Stimulated activated CD4-positive, alpha-beta T cell treated with anti-CD3 and anti-CD28 coated beads, Interleukin-12 subunit alpha, Interleukin-12 subunit beta, amount 100 ng/mL, for 48 hours (primary cell): ENCODE measurements at places on chromosomes 5 and 9.

DNA sequence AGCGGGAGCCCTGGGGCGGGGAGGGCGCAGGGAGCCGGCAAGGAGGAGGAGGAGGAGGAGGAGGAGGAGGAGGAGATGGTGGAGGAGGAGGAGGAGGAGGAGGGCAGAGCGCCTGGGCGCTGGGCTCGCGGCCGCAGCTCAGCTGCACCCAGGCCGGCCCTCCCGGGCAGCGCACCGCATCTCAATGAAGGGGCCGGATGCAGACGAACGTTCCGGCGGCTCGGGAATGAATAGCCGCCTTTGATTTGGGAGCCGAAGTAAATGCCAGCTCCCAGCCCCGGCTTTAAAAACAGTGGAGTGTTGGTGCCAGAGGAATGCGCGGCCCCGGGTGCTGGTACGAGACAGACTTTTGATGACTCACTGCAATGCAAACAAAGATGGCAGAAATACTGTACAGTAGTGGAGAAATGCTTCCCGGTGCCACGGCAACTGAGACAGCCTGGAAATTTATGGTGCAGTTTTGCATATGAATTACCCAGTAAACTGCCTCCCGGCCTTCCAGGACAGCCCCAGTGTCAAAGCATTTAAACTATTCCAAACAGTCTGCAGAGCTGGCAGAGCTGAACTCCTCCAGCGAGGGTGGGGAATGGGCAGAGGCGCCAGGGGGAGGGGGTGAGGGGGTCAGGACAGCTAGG lies 43.1 kb downstream of the NACC2 start:
- no peak for DNase-seq

DNA sequence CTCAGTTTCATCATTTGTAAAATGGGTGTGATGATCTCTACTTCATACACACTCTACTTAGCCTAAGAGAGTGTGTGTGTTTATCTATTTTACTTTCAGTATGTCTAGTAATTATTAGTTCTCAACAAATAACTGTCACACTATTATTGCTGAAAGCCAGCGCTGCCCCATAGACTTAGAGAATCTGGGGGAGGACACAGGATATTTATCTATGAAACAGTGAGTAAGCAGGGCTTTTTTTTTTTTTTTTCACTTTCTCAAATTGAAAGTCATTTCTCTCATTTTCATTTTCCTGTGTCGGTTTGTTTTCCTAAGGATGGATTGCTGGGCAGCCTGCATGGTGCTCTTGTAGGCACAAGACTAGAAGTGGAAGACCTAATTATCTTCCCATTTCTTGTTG lies 248.4 kb upstream of the RPS23 start:
- no peak for DNase-seq

DNA sequence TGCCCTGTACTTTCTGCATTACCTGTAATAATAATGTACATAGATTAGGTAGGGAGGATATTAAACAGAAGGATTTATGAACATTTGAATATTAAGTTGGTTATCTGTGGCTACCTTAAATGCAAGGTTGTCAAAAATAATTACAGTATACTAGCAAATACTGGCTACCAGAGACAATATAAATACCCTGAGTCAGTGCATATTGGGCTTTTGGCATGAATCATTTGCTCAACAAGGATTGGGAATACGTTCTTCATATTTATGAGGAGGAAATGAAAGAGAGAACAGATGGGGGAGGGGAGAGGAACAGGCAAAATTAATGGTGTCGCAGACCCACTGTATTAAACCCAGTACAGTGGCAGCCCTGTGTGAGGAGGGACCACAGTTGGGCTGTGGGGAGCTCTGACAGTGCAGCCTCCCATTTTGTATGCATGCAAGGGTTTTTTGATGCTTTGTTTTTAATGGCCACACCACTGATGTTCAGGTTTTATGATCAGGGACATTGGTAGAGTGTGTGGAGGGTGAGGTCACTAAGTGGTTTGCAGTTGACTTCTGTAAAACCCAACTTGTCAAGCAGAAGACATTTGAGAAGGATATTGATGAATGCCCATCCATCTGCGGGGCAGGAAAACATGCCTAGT lies 56.9 kb downstream of the MVB12B start:
- DNase-seq = no peak

- no peak for DNase-seq
These were observed 8.0 kb downstream of the PTCD2 start for GRCh38 chr5:72328172-72328571.

DNA sequence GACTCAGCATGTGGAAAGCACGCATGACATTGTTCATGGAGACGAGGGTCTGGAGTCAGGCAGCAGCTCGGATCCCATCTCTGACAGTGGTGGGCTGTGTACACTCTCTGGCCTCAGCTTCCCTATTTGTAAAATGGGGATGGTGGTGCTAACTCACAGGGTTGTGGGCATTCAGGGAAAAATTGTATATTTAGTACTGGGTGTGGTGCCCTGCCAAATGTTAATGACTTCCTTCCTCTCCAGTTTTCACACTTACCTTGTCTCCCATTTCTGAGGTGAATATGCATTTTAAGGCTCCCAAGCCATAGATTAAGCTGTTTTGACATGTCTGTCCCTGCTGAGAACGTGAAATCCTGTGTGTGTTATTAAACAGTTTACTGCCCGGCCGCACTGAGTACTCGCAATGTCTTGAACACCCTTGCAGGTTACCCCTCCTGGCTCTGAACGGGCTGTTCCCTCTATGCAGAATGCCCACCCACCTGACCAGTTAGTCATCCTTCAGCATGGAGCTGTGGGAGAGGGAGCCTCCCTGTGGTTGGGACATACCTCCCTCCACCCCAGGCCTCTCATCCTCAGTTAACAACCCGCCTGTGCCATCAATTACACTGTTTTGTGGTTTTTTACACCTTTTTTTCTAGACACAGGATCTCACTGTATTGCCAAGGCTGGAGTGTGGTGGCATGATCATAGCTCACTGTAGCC lies 25.8 kb downstream of the TJP2 start:
- no peak for DNase-seq

GRCh38 chr5:35264509-35264908 lies 34.2 kb upstream of the PRLR start:
- DNase-seq = no peak

GRCh38 chr5:67156976-67157583 lies 39.5 kb downstream of the CD180 start:
- DNase-seq = no peak

DNA sequence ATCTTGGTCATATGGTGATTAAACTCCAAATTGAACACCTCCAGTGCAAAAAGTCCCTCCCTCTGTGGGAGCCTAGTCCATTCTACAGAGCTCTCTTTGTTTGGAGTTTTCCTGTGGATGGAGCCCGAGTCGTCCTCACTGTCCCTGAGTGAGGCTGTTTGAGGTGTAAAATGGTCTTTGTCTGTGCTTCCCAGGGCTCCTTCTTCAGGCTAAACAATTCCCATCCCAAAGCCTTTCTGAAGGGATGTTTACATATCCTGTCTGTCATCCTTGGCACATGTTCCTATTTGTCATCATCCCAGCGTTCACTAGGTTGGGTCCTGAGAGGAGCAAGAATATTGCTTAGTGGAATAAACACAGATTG lies 68.9 kb downstream of the COL27A1 start:
- no peak for DNase-seq

DNA sequence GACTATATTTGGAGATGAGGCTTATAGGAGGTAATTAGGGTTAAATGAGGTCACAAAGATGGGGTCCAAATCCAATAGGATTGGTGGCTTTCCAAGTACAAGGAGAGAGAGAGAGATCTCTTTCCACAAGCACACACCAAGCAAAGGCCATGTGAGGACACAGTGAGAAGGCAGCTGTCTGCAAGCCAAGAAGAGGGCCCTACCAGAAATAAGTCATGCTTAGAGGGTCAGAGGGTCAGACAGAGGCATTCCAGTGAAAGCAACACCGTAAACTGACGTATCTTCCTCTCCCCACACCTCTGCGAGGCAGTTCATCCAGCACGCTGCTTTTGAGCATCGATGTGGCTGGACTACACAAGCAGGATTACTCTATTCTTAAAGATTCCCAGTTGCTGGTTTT lies 87.9 kb downstream of the SLC1A3 start:
- DNase-seq = no peak

DNA sequence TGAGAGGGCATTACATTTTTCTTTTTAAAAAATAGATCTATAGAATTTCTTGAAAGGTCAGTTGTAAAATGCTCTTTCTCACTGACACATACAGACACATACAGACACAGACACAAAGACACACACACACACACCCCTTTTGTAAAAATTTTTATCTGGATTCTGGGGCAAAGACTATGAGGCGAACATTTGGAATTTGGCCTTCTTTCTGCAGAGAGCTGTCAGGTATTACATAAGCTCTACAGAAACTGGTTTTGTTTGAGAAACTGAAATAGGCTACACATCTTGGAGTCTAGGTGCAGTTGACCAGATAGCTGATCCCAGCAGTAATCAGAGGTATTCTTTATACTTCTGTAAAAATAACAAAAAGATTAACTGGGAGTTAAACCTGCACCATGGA lies 315.9 kb upstream of the RPS23 start:
- no peak for DNase-seq

GRCh38 chr5:10689391-10690081 lies 71.5 kb downstream of the DAP start:
- DNase-seq = no peak

GRCh38 chr5:168557389-168557788 lies 21.8 kb downstream of the PANK3 start:
- no peak for DNase-seq

- DNase-seq = no peak
These were observed 111.6 kb upstream of the IQGAP2 start for GRCh38 chr5:76291305-76292077.

GRCh38 chr5:105274079-105274478 lies 1711.5 kb upstream of the NUDT12 start:
- no peak for DNase-seq

DNA sequence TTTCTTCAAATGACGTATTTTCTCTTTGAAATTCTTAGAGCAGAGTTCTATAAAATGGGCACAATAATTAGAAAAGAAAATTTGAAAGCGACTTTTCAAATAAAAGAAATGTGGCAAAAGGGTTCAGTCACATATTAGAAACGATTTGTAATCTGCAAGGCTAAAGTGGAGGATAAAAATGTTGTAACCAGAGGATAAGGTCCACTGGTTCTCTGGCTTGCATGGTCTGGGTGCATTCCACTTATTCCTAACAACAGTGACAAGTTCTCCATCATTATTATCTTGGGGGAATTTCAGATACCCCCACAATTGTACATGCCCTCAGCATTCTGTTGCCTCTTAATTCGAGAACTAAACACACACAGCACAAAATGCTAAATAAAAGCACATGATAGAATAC lies 91.1 kb downstream of the IQGAP2 start:
- DNase-seq = no peak

DNA sequence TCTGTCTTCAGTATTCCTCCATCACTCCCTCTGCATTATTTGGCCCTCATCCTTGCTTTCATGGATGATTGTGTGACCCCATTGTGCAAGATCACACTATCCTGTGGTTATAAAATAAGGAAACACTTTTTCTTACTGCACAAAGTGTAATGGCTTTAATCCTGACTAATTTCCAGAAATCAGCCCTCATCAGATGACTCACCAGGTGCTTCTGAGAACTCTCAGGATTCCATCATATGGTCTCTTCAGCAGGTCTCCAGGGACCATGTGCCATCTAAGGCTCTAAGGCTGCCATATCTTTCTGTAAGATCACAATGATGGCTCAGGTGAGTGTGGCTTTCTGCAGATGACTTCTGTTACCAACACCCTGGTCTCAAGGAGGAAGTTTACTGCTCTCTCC lies 27.3 kb upstream of the FER start:
- DNase-seq = no peak

GRCh38 chr5:68930139-68930538 lies 163.7 kb upstream of the SLC30A5 start:
- no peak for DNase-seq

DNA sequence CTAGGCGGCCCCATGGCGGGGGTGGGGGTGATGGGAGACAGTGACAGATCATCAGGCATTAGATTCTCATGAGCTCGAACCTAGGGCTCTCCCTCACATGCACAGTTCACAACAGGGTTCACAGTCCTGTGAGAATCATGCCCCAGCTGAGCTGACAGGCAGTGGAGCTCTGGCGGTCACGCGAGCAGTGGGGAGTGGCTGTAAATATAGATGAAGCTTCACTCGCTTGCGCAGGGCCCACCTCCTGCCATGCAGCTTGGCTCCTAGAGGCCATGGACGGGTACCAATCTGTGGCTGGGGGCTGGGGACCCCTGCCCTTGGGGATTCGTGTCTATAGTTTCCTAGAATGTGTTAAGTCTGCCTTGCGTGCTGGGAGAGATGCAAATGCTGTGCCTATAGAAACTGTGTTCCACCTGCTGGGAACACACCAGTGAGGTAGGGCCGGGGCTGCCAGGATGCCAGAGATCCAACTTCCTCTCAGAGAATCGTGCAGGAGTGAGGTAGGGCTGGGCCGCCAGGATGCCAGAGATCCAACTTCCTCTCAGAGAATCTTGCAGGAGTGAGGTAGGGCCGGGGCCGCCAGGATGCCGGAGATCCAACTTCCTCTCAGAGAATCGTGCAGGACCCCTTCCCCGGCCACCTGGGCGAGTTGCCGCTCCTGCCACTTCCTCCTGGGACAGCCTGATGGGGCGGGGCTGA lies 14.1 kb upstream of the EXOC3 start:
- no peak for DNase-seq

DNA sequence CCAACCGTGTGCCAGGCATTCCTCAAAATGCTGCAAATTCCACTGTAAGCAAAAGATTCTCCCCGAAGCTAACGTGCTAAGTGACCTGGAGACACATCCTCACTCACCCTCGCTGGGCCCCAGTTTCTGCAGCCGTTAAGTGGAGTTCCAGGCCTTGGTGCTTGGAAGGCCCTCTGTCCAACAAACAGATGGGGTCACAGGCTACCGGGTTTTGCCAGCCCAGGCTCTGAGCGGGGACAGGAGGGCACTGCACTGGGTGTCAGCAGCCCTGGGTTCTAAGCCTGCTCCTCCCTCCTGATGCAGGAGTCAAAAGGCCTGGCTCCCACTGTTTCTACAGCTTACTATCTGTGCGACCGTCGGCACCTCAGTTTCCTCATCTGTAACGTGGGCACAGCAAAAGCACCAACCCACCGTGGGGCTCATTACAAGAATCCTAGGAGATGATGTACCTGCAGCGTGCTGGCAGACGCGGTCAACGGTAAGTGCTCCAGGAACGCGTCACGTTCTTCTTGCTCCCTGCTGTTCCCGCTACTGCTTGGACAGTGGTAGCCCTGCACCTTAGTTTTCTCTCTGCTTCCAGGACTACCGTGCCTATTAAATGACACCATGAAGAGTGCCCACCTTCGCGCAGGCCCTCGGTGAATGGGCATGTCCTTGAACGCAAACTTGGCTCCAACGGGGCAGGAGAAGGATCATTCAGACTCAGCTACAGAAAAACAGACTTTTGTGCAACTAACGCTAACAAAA lies 84.8 kb downstream of the ADAMTS2 start:
- DNase-seq = no peak

- DNase-seq = no peak
These were observed 14.2 kb upstream of the C5orf47 start for GRCh38 chr5:173974688-173975239.

- no peak for DNase-seq
These were observed 31.6 kb downstream of the ADAM19 start for GRCh38 chr5:157543825-157544622.
